NCI-H1694 treated with DMSO at 0.1 percent for 48 hours (cell line): ENCODE measurements at places on chromosomes 2 and 18.

- no peak for DNase-seq
Observed at GRCh38 chr2:195563857-195564512, 93.0 kb upstream of the SLC39A10 start.

- DNase-seq = no peak
Observed at GRCh38 chr18:63000839-63001238, 285.5 kb downstream of the PHLPP1 start.

DNA sequence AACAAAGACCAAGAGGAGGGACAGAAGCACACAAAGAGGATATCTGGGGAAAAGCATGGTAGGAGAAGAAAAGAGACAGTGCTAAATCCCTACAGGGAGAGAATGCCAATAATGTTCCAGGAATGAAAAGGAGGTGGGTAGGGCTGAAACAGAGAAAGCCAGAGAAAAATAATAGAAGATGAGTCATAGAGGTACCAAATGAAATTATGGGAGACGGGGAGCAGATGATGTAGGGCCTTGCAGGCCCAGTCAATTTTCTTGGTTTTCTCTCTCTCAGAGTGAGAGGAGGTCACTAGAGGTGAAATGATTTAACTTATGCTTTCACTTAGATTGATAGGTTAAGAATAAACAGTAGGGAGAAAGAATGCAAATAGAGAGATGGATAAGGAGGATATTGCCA is 61.5 kb downstream of the RPRM start:
- DNase-seq = no peak

- DNase-seq = no peak
Observed at GRCh38 chr2:144015655-144016245, 504.2 kb downstream of the ZEB2 start.

DNA sequence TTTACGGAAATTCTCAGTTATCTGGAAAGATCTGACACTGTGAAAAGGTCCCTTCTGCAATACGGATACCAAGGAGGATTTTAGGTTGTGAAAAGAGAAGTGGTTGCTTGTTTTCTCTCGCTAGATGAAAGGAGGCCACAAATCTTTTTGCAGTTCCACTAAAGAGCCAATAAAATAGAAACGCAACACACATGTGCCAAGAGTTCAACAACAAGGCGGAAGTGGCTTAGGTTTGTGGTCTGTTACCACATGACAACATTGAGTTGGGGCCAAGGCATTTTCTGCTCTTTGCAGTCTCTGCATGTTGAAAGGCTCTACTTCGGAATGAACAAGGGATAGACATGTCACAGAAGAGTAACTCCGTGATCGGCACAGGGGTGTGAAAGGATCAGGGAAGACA is 115.7 kb upstream of the OSR1 start:
- no peak for DNase-seq

DNA sequence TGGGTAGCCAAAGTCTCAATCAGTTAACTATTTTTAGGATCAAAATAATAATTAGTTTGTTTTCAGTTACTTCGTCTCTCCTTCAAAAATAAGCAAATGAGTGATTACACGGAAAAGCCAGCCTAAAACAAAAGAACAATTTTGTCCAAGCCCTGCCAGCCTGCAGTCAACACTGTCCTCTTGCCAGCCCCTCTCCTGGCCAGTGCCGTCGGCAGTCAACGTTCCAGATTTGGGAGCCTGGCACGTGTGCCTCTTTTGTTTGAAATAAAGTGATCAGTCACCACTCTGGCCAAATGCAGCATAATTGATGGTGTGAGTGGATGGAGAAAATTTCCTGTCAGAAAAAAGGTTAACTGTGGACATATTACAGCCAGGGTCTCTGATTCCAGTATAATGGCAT is 260.6 kb upstream of the SKOR2 start:
- no peak for DNase-seq

GRCh38 chr2:45541450-45541849 is 69.6 kb downstream of the SRBD1 start:
- no peak for DNase-seq
